Omental fat pad (tissue), 4 donors: ENCODE measurements at places on chromosomes 16 and 17.
A peak's percentile ranks its signal among the peaks of the same experiment; 100 is the strongest.

GRCh38 chr17:37574427-37574826 is 34.8 kb downstream of the SYNRG start:
- no peak for DNase-seq

DNA sequence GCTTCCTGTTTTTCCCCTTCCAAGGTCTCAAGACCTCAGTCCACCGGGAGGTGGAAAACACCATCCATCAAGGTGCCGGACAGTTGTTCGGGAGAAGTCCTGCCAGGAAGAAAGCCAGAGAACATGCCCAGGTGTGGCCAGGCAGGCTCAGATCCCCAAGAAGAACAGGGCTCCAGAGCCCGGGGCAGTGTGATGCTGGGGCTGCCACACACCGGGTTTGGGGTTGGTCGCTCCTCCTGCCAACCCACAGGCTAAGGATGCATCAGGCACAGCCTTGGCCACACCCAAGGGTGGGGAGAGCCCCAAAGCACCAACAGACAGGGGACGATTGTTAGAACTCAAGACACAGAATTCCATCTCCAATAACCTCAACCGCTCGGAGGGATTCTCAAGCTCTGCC is 19.7 kb downstream of the ZFHX3 start:
- DNase-seq, result no peak

DNA sequence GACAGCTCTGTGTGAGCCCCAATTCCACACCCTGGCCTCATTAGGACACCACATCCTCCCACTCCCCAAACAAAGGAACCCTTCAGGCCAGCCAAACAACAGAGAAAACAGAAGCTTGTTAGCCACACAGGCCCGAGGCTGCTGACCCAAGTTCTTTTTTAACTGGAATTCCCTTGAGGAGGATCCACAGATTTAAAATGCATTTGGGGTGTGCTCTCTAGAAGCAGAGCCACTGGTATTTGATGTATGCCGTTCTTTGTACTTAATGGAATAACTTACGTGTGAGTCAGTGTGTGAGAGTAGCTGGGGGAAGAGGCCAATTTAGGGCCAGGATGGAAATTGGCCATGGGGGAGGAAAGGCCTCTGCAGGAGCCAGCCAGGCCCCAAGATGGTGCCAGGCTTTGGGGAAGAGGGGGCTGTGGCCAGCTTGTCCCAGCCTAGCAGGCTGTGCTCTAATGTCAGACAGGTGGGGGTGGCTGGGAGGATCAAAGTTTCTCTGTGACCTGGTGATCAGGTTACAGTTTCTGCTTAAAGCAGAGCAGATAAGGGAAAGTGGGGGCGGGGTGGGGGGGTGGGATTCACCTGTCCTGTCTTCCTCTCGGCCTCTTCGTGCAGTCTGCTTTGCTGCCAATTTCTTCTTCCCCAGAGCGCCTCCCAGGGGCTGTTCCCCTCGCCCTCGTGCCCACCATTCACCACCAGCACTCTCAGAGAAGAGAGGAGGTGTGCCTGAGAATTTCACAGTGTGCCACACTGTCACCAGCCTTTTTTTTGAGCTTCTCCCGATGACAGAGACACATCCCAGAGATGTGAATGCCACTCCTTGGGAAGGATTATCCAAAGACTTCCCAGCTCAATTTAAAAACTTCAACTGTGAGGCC is 50.8 kb downstream of the TOM1L2 start:
- DNase-seq, result no peak

- peak; percentile 92 for DNase-seq
These were observed at the start of gene NAGLU for GRCh38 chr17:42536048-42536371. Gene NAGLU, plus strand, starts transcription at chr17:42536241. Its CDS starts 32 bp downstream, at chr17:42536273.

DNA sequence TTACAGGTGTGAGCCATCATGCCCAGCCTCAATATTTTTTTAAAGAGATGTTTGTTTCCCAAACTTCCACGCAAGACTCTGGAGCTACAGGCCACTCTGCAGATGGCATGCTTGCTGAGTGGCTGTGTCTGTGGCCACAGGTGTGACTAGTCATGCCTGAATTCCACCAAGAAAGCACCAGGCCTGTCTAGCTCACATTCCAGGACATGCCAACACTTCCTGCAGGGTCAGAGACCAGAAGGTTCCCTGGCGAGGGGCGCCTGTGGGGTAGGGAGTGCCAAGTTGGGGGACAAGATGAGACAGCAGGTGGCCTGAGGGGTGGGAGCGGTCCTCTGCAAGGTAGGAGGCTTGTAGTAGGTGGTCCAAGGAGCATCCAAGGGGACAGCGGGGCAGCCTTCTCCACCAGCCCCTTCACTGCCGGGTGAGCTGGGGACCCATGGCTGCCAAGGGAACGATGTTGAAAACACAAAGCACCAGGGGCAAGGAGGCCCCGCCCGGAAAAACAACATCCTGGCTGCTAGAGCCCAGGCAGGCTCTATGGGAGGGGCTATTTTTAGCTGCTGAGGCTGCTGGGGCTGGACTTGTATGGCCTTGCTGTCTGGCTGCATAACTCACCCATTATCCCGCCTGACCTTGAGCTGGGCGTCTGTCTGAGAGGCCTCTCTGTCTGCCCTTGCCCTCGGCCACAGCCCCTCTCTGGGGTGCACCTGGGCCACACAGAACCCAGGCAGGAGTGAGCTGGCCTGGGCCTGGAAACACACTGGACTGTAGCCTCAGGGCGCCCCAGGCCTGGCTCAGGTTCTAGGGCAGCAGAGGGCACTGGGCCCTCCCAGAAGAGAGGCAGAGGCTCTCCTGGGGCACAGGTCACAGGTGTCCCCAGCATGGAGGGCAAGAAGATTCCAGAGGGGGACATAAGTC is 5.7 kb downstream of the TRIM47 start:
- DNase-seq, result no peak

DNA sequence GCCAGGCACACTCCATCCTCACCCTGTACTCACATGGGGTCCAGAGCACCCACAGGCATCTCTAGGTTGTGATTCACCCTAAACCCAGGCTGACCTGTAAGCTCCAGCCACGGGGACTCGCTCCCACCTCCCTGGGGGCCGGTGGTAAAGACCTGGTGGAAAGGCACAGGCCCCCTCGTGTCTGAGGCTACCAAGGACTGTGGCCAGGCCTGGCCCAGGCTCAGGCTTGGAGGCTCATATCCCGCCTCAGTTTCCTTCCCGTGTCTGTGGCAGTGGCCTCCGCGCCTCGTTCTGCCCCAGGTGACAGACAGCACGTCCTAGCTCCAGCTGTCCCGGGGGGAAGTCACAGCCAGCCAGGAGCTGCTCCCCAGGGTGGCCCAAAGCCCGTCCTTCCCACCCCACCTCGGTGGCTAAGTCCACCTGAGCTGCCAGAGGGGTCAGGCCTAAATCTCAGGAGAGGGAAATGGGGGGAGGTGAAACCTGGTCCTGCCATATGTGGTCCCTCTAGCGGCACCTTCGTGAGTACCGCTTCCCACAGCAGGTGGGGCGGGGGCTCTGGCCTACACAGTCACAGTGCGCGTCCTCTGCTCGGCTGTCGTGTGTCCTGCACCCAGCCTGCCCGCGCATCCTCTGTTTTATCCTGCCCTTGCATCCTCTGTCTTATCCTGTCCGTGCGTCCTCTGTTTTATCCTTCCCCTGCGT is 12.6 kb downstream of the CDH15 start:
- DNase-seq, result no peak

DNA sequence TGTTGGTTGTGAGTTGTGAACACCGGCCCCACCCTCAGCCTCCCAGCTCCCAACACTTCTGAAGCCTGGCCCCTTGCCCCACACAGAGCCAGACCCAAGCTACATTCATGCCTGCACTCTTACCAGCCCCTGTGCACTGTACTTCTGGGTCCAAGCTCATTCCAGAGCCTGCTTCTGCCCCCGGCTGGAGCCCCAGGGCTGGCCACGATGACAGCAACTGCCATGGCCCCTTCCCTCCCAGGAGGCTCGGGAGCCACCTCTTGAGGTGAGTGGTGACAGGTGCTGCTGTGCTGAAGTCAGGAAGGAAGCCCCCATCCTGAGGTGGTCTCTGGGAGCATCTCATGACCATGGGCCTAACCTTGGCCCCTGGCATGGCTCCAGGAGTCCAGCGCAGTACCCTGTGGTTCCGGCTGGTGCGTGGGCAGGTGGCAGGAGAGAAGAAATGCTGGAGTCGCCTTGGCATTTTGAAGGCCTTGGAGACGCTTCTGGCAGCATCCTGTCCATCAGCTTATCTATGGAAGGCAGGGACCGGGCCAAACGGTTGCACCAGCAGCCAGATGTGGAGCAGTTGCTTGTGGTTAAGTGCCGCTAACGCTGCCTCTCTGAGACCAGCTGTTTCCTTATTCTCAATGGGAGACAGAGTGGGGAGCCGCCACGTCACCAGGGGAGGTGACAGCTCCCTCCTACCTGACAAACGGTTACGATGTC is 3.9 kb upstream of the CDT1 start:
- DNase-seq, result no peak

- no peak for DNase-seq
These were observed 587.9 kb downstream of the CDH13 start for GRCh38 chr16:83214671-83215070.

GRCh38 chr17:70121126-70121525 is 46.1 kb downstream of the KCNJ16 start:
- DNase-seq, result no peak

DNA sequence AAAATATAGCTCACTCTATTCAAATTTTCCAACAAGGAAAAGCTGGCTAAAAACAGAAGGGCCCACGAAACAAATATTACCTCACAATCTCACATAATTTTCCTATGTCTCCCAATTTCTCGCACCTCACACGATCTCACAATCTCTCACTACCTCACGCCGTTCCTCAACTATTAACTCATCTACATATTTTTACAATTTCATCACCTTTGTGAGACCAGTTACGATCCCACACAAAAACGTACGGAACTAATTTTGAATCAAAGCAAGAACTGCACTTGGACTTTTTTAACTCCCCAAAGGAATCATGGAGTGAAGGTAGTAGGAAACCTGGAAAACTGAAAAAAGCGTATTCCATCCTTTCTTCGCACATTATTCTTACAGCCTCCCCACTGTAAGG is 1.1 kb downstream of the CBX1 start:
- DNase-seq, result no peak

DNA sequence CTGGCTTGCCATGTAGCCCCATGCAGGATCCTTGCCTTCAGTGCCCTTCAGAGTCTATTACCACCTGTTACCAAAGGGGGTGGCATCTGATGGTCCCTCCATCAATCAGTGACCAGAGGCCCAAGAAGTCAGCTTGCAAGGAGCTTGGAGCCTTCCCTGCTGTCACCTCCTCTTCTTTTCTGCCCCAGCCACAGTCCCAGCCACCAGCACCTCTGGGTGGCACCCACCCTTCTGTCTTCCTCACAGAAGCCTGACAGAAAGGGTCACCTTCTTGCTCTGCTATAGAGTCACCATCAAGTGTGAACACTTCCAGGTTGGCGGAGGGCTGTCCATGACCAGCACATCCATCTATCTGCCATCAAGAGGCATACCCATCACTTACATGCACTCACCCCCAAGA is 203.2 kb downstream of the SALL1 start:
- no peak for DNase-seq

- no peak for DNase-seq
These were observed 92.4 kb downstream of the RPGRIP1L start for GRCh38 chr16:53611179-53611696.

DNA sequence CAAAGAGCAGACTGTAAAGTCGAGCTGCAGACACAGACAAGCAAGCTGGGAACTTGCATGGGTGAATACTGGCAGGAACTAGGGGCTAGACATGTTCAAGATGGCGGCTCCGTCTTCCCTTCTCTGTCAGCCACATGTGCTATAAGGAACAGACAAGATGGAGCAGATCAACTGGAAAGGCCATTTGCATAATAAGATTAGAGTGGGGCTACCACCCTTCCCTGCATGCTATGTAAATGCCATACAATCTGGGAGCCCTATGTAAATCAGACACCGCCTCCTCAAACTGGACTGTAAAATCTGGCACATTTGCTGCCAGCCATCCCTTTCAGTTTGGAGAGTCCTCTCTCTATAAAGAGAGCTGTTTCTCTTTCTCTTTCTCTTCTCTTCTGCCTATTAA is 640.1 kb upstream of the CDH8 start:
- no peak for DNase-seq

DNA sequence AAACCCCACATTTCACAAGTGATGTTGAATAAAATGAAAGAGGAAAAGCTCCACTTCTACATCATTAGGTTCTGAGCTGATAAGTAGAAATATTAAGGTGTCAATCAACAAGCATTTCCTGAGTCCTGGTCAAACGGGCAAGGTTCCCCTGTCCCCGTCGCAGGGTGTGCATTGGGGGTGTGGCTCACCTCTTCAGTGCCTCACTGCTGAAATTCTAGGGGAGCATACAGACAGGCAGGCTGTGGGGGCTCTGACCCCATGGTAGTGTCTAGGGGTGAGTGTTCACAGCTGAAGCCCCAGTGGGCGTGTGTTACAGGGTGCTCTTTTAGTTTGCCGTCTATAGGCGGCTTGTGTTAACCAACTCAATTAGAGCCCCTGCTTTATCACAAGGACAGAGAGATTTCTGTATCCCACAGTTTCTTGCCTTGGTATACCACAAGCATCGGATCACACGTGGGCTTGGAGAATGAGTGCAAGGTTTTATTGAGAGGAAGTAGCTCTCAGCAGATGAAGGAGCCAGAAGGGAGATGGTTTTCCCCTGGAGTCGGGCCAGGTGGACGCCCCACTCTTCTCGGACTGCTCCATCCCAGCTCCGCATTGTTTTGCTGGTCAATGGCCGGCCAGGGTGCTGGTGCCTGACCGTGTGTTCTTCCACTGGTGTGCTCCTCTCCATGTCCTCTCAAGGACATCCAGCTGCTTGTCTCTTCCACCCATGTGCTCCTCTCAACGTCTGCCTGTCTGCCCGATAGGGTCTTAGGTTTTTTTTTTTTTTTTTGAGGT is 238.2 kb upstream of the NLRP1 start:
- DNase-seq, result no peak

DNA sequence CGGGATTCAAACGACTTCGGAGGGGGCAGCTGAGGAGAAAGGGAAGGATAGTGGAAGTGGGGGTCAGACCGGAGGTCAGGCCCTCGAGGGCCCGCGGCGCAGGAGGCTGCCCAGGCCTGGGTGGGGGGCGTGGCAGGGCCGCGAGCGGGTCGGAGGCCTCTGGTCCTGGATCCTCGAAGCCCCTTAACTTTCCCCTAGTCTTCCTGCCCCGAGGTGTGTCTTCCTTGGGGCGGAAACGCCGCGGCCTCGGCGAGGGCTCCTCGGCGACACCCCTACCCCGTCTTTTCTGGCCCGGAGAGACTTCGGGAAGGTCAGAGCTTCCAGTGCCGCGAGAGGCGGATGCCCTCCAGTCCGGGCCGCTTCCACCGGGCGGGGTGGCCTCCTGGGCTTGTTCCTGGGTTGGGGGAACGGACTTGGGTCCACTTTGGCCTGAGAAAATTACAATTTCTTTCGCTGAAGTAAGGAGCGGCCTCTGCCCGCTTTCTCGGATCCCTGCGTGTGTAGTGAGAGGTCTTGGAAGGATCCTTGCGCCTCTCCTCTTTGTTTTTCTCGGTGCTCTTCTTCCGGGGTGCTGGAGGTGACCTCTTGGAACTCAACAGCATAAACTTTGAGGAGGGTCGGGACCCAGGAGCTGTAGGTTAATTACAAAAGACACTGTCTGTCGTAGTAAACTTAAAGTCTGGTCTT is 491 bp downstream of the IST1 start:
- no peak for DNase-seq

- no peak for DNase-seq
These were observed 46.5 kb downstream of the CNOT1 start for GRCh38 chr16:58582971-58583765.

- no peak for DNase-seq
These were observed 117.4 kb upstream of the SMURF2 start for GRCh38 chr17:64779376-64780095.

- DNase-seq, result no peak
These were observed 28.0 kb downstream of the DCUN1D3 start for GRCh38 chr16:20871941-20872815.
